ENCODE measurements at places on chromosomes 3 and 15. TPM values are rescaled to one million over a fixed set of nuclear protein-coding genes. Genes with fewer than 3 reads are reported as not detected.
A peak's percentile ranks its signal among the peaks of the same experiment; 100 is the strongest.

TTLL13 gene
- total RNA-seq, result not detected

- DNase-seq, result peak; percentile 71
Observed at GRCh38 chr3:169218314-169218983, 445.1 kb downstream of the MECOM start.

DNA sequence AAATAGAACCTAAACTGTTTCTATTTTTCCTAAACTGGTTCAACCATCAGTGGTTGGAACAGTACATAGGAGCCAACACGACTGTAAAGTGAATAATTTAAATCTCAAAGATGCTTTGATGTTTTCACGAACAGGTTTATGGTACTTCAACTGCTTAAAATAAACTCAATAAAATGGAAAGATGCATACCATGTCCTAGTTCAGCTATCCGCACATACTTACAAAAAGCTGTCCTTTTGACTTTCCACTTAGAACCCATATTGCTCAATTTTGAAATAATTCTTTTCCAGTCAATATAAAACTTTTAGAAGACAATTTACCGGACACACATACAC, 902 bp downstream of the CMTM6 start:
- DNase-seq, result no peak

GRCh38 chr3:105822171-105823123, 46.4 kb downstream of the CBLB start:
- no peak for DNase-seq

Data from IMR-90 (cell line).